ENCODE measurements at places on chromosomes 4 and X.

DNA sequence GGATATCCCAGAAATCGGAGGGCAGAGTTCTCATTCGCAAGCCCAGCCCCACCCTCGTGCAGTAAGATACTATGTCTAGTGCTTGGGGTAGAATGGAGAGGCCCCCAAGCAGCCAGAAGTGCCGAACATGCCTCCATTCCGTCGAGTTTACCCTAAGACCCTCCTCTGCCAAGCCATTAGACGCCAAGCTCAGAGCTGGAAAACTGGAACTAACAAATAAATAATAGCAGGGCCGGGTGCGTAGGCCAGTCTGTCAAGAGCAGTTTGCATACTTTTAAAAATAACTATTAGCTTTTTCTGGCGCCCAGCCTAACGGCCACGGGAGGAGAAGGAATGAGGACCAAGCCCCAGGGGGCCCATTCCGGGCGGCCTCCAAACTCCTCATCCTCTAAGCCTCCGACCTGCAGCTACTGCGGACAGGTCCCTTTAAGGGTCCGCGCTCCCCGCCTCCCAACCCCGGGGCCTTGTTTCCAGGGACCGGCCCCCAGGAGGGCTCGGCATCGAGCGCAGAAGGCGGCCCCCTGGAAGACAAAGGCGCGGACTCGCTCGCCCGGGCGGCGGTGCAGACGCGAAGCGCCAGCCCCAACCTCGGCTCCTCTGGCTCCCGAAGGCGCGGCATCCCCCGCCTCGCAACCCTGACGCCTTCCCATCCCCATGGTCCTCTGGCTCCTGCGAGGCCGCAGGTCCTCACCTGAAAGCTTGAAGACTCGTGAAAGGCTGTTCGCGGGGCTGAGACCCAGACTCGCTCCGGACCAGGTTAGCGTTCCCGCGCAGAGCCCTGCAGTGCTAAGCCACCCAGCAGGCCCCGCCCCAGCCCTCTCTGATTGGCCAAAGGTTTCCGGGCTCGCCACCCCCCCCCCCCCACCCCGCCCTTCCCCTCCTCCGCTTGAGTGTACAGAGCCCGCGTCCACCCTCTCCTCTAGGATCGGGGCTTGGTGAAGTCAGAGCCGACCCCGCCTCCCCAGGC, at the start of gene TMSB15A:
Gene TMSB15A (minus strand): TSS at position 765 of the 967 bp plus-strand sequence.
- peak; percentile 3 for DNase-seq

DNA sequence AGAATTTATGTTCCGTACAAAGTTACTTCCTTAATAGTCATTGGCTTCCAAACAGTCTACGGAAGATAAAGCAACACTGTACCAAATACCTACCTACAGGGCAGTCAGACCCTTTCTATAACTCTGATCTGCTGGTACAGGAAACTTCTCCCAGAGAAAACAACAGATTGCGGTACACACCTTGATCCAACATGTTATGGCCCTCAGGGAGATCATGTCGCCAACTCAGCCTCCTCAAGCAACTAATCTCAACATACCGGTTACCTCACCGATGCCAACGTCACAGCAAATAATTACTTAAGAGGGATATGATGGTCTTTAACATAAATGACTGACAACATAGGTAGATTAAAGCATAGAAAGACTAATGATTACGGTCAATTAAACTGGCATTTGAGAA, 70.4 kb downstream of the RFC1 start:
- DNase-seq: no peak

DNA sequence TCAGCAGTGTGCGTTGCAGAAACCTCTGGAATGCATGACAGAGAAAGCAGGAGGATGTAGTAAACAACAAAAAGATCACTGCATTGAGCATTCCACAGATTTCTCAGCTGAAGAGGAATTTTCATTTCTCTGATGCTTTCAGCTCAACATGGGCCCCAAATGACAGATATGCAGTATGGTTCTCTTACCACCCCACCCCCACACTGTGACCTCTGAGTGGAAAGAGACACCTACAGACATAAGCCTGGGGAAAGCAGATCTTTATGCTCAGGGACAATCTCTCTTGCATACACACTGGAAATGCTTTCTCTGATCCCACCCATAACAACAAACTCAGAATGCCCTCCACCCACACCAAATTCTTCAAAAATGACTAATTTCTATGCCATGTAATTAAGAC, 983.7 kb upstream of the LCORL start:
- DNase-seq: no peak

- no peak for DNase-seq
Measured at GRCh38 chrX:128807367-128807766, 715.9 kb downstream of the SMARCA1 start.

- no peak for DNase-seq
Measured at GRCh38 chr4:185379326-185380295, 16.1 kb downstream of the LRP2BP start.

- no peak for DNase-seq
Measured at GRCh38 chr4:32030406-32030805, 1310.2 kb downstream of the PCDH7 start.
